LHCN-M2 (cell line): ENCODE measurements at places on chromosomes 12 and 14. TPM values are rescaled to one million over a fixed set of nuclear protein-coding genes. Genes with fewer than 3 reads are reported as not detected.

GRCh38 chr12:55037351-55037987, 17.7 kb downstream of the NEUROD4 start:
- DNase-seq = peak; percentile 13

GRCh38 chr12:78966062-78966461, 101.5 kb downstream of the SYT1 start:
- no peak for DNase-seq

DNA sequence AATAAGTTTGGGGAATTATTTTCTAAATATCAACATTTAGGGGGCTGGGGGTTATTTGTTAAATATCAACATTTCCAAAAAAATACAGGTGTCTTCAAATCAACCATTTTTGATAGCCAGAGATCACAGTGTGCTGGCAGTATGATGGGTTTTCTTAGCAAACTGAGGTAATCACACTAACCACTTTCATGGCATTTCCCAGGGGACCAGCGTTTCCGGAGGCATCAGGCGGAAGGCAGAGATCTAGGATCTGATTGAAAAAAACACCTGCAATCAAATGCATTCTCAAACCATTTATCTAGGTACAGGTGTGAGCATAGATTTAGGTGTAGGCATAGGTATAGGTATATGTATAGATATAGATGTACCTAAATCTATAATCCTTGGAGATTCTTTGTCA, 34.6 kb downstream of the GLRX5 start:
- no peak for DNase-seq

- no peak for DNase-seq
These were observed 36.8 kb downstream of the NIN start for GRCh38 chr14:50794068-50794645.

Gene SLC10A1
- total RNA-seq = not detected in 2 replicates

Gene IFI27L2
- 63.5 and 107 TPM in 2 replicates for total RNA-seq

Gene SVOP
- not detected in 2 replicates for total RNA-seq
